ENCODE measurements at places on chromosomes 13 and 19.

DNA sequence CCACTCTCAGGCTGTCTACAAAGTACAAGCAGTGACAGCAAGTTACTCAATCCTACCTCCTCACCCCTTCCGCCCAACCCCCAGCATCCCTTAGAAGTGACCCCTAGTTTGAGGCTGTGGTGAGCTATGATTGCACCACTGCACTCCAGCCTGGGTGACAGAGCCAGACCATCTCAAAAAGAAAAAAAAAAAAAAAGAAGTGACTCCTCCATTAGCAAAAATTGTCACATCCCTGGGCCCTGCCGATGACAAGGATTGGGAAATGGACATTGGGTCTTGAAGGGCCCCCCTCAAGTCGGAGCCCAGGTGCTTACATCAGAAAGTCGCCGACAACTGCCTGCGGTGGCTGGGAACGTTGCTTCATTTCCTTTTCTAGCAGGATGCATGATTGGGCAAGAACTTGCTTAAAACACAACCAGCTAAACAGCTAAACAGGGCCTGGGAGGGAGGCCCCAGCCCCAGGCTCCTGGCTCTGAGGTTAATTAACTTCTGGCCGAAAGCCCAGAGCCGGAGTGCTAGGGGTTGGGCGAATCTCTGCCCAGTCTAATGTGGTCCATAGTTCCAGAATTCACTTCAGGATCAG lies 15.3 kb downstream of the RAB3D start:
- H3K36me3 ChIP-seq: no peaks in the 10 kb centered on the region
- peaks cover 7% of the 10 kb centered on the region for H3K27me3 ChIP-seq
- H3K27ac ChIP-seq: no peak overlapping the region
- peaks cover 9% of the 10 kb centered on the region for H3K4me1 ChIP-seq
- DNase-seq: no peak

DNA sequence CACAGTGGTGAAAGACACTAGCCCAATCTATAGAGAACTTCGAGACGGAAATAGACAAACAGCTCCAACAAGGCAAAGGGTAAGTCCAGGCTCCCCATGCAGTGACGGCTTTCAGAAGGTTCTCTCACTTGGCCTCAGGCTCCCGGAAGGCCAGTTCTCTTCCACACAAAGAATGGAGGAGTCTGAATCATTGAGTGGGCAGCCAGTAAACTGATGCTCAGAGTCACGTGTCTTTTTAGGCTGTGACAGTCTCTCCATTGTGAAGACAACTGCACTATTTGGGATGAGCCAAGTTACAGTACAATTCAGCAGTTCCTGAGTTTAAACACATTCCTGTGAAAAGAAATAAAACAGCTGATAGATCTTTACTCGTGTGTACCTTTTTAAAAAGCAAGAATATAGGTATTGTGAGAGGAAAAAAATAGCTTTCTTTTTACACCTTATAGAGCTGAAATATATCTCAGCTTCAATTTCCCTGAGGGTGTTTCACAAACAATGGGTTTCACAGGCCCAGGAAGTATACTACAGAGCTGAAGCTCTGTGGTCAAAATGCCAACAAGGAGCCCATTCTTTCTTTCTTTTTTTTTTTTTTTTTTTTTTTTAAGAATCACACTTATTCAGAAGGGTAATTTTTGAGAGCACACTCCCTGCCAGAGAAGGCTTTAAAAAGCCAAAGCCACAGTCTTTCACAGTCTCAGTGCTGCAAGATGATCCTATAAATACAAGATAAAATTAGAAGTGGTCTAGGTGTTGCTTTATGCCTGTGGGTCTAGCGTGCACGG lies 135.1 kb downstream of the FREM2 start:
- H3K4me3 ChIP-seq: no peak overlapping the region
- DNase-seq: no peak
- no peaks in the 10 kb centered on the region for H3K4me1 ChIP-seq
- no peaks in the 10 kb centered on the region for H3K36me3 ChIP-seq
- H3K27ac ChIP-seq: no peak overlapping the region

GRCh38 chr13:96299235-96299634 lies 209.3 kb downstream of the HS6ST3 start:
- H3K4me3 ChIP-seq: no peak overlapping the region
- DNase-seq: no peak
- H3K36me3 ChIP-seq: no peaks in the 10 kb centered on the region
- no peaks in the 10 kb centered on the region for H3K4me1 ChIP-seq
- H3K27me3 ChIP-seq: peaks cover 3% of the 10 kb centered on the region

GRCh38 chr13:49456156-49456555 lies 12.1 kb downstream of the SETDB2 start:
- DNase-seq: no peak
- no peaks in the 10 kb centered on the region for H3K36me3 ChIP-seq
- no peak overlapping the region for H3K27ac ChIP-seq
- no peak overlapping the region for H3K4me3 ChIP-seq

DNA sequence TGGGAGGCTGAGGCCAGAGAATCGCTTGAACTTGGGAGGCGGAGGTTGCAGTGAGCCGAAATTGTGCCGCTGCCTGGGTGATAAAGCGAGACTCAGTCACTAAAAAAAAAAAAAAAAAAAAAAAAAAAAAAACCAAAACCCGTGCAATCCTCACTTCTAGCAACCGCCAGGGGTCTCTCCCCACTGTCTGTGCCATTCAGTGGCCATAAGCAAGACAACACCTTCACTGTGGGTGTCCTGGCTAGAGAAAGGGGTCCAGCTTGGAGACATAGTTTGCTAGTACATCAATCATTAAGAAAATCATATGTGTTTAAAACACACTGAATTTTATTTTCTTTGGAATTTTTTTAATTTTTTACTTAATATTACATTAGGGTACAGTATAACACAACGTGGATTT lies 68.2 kb downstream of the RASL11A start:
- H3K4me1 ChIP-seq: no peaks in the 10 kb centered on the region
- DNase-seq: peak; percentile 31
- no peak overlapping the region for H3K27ac ChIP-seq
- H3K27me3 ChIP-seq: peaks cover 3% of the 10 kb centered on the region
- H3K4me3 ChIP-seq: no peak overlapping the region

DNA sequence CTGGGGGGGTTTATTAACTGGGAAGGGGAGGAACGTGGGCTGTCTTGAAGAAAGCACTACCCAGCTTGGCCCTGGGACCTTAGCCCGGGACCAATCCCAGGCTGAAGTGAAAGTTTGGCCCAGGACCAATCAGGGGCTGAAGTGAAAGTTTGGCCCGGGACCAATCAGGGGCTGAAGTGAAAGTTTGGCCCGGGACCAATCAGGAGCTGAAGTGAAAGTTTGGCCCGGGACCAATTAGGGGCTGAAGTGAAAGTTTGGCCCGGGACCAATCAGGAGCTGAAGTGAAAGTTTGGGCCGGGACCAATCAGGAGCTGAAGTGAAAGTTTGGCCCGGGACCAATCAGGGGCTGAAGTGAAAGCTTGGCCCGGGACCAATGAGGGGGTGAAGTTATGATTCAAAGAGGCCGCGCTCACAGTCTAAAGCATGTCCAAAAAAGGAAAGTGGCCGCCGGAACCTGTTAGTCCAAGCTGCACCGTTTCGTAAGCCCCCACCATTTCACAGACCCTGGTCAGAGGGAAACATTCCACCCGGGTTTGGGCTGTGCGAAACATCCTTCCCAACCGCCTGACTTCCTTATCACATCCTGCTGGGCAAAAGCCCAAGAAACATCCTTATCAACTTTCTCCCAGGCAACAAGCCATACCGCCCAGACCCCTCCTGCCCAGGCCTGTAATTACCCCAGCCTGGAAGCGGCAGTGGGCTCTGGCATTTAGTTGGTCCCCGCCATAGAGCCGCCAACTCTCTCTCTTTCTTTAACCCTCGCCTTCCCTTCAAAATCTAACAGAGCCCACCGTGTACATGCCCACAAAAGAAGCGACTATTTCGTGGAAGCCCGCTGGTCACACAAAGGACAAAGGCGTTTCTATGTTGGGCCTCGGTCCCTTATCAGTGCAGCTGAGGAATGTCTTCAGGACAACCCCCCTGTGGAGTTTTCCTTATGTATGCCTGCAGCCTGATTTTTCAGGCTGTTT lies 1.1 kb downstream of the ZNF850 start:
- H3K4me3 ChIP-seq: peak overlapping the region; percentile 99
- H3K27ac ChIP-seq: peak overlapping the region; percentile 11
- peaks cover 10% of the 10 kb centered on the region for H3K36me3 ChIP-seq
- no peak for DNase-seq

- DNase-seq: no peak
- peaks cover 19% of the 10 kb centered on the region for H3K36me3 ChIP-seq
- H3K27ac ChIP-seq: no peak overlapping the region
- H3K4me3 ChIP-seq: no peak overlapping the region
These were observed 5.2 kb upstream of the MLNR start for GRCh38 chr13:49214917-49215376.

GRCh38 chr19:10106100-10106936 lies at the start of gene PPAN:
Gene PPAN (plus strand): TSS chr19:10106362. CDS start chr19:10106395, 33 bp downstream.
- H3K27ac ChIP-seq: peak within 1 kb of the TSS; percentile 65
- peaks cover 5% of the 10 kb centered on the region for H3K4me1 ChIP-seq
- H3K27me3 ChIP-seq: peaks cover 6% of the 10 kb centered on the region
- H3K4me3 ChIP-seq: peak within 1 kb of the TSS; percentile 85
- DNase-seq: peak; percentile 98

- no peak overlapping the region for H3K27ac ChIP-seq
- no peaks in the 10 kb centered on the region for H3K36me3 ChIP-seq
- no peak overlapping the region for H3K4me3 ChIP-seq
- peaks cover 2% of the 10 kb centered on the region for H3K4me1 ChIP-seq
These were observed 3.1 kb downstream of the MAST3 start for GRCh38 chr19:18100710-18101109.

- peaks cover 9% of the 10 kb centered on the region for H3K4me1 ChIP-seq
- H3K4me3 ChIP-seq: no peak overlapping the region
- peaks cover 20% of the 10 kb centered on the region for H3K36me3 ChIP-seq
- peak; percentile 27 for DNase-seq
- no peaks in the 10 kb centered on the region for H3K27me3 ChIP-seq
These were observed 1080.6 kb downstream of the PCDH17 start for GRCh38 chr13:58712191-58712590.

- no peaks in the 10 kb centered on the region for H3K27me3 ChIP-seq
- H3K27ac ChIP-seq: no peak overlapping the region
- no peak for DNase-seq
- peaks cover 5% of the 10 kb centered on the region for H3K4me1 ChIP-seq
- no peak overlapping the region for H3K4me3 ChIP-seq
- no peaks in the 10 kb centered on the region for H3K36me3 ChIP-seq
These were observed 62.4 kb upstream of the XPO4 start for GRCh38 chr13:20964904-20965303.

DNA sequence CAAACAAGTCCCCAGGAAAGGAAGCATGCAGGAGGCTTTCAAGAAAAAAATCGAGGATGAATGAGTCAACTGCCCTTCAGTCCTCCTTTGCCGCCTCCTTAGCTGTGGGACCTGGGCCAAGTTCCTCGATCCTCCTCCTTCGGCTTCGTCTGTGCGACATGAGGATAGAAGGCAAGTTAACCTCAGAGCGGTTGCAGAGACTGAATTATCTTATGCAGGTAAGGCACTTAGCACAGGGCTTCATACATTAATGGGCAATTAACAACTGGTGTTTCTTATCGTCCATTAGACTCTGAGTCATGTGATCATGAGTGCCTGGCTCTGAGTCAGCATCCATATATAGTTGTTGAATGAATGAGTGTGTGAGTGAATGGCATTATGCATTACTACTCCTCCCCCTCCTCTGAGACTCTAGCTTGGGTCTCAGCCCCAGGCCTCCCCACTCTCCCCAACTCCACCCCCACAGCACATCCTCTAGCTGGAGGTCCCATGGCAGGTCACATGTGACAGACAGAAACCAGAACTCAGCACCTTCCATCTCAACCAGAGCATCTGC lies 1.6 kb upstream of the TTC9B start:
- H3K27me3 ChIP-seq: peaks cover 29% of the 10 kb centered on the region
- DNase-seq: no peak
- peaks cover 1% of the 10 kb centered on the region for H3K4me1 ChIP-seq
- H3K36me3 ChIP-seq: peaks cover 9% of the 10 kb centered on the region

DNA sequence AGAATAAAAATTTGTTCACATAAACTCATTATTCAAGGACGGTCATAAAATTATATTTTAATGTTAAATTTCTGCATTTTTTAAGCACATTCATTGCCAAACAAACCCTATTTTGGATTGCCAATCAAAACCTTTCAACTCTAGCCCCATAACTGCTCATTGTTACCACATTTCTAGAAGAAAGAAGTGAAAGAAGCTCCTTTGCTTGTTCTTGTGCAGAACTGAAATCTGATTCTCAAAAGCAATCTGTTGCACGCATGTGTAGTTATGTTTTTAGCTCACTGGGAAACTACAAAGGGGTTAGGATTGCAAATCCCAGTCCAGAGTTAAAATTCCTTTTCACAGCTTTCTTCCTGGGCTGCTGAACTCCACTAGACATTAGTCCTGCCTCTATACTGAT lies 109.5 kb upstream of the MIR17HG start:
- peaks cover under 1% of the 10 kb centered on the region for H3K4me1 ChIP-seq
- H3K36me3 ChIP-seq: peaks cover 14% of the 10 kb centered on the region
- H3K27me3 ChIP-seq: no peaks in the 10 kb centered on the region
- DNase-seq: no peak
- no peak overlapping the region for H3K27ac ChIP-seq

GRCh38 chr13:79867254-79867653 lies 386.3 kb downstream of the NDFIP2 start:
- H3K36me3 ChIP-seq: no peaks in the 10 kb centered on the region
- H3K27ac ChIP-seq: no peak overlapping the region
- DNase-seq: no peak
- no peaks in the 10 kb centered on the region for H3K27me3 ChIP-seq
- H3K4me3 ChIP-seq: no peak overlapping the region
- peaks cover 7% of the 10 kb centered on the region for H3K4me1 ChIP-seq

- no peak overlapping the region for H3K27ac ChIP-seq
- no peaks in the 10 kb centered on the region for H3K36me3 ChIP-seq
- no peak overlapping the region for H3K4me3 ChIP-seq
- no peaks in the 10 kb centered on the region for H3K27me3 ChIP-seq
- H3K4me1 ChIP-seq: no peaks in the 10 kb centered on the region
These were observed 59.7 kb downstream of the DLEU7 start for GRCh38 chr13:50783717-50784290.

DNA sequence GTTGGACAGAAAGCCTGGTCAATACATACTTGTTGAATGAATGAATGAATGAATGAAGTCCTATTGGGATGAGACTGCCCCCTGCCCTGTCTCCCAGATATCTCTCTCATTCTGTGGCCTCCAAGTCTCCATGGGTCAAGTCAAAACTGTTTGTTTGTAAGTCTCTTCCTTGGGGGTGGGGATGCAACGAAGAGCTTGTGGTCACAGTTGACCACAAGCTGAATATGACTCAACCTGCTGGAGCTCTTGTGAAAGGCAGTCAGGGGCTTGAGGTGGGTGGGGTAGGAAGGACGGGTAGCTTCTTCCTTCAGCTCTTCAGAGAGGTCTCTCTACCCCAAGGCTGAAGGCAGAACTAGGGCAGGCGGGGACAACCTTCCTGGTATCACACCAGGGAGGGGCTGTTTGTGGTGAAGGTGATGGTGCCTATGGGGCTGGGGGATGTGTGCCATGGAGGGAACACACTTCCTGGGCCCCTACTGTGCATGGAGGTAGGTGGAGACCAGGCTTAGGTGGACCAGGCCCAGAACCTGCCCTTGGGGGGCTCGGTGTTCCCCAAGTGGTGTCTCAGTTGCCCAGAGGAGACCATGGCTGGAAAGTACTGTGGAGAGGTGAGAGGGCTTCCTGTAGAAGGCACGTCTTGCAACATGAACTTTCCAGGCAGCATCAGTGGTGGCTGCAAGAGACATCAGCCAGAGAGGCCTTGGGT lies 8.0 kb downstream of the MYO1F start:
- H3K36me3 ChIP-seq: no peaks in the 10 kb centered on the region
- no peak for DNase-seq
- no peak overlapping the region for H3K4me3 ChIP-seq
- H3K4me1 ChIP-seq: no peaks in the 10 kb centered on the region
- peaks cover 3% of the 10 kb centered on the region for H3K27me3 ChIP-seq
- H3K27ac ChIP-seq: no peak overlapping the region
